ENCODE measurements at places on chromosomes 2 and 18.
A peak's percentile ranks its signal among the peaks of the same experiment; 100 is the strongest.

DNA sequence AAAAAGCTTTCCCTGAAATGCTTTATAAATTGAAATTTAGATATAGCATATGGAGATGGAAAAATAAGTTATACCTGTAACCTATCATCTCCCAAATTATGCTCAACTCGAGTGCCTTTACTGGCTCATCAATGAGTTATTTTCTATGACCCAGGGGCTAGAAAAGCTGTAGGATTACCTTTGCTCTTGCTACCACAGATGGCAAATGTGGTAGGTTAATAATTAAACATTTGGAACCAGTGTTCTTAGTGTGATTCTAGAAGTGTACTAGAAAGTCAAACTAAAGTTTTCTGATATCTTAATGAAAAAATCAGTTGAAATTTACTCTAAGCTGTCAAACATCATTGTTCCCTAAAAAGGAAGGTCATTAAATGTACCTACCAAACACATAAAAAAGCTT, 22.5 kb downstream of the ALS2 start:
- no peak for DNase-seq

DNA sequence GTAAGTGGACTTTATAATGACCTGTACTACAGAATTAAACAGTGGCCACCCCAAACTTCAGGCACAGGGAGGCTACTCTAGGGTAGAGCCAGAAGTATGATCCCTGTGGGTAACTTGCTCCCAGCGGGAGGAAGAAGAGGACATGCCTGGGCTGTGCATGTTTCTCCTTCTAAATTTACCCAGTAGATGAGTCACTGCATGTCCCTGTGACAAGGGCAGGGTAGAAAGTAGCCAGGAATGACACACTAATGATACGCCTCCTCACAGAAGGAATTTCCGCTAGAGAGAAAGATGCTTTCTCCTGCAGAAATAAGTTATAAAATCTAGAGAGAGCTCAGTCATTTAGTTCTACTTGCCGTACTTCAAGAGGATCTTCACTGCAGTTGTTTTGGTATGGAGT, 7.5 kb downstream of the ACYP2 start:
- DNase-seq, result no peak

GRCh38 chr18:58532298-58532697, 96.6 kb downstream of the ALPK2 start:
- no peak for DNase-seq

DNA sequence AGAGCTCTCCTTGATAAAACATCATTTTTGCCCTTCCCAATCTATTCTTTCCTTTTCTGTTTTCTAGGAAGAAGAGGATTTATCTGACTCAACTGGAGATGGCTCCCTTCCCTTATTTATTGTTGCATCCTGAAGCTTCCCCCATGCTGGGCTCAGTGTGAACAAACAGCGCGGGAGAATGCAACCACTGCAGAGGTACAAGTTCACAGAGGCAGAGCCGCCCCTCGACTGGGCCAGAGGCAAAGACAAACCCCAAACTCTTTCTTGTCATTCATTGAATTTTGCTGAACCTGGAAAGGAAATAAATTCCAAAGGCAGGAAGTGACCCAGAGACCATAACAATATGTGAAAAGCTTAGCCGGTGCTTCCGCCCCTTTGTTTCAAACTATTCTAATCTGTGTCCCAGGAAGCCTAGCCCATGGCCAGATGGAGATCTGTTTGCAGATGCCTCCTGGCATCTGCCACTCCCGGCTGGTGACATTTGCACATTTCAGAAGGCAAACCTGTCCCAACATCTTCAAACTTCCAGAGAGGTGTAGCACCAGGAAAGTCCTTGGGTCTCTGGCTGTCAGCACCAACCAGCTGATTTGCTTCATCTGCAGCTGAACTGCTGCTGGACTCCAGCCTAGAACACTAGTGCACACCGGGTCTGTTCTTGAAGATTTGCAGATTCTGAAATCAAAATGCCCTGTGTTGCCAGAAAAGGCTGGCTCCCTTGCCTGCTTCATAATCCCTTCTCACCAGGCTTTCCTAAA, 79.4 kb upstream of the MAP4K3 start:
- DNase-seq, result peak; percentile 52

GRCh38 chr2:96143848-96144480, 1.3 kb downstream of the DUSP2 start:
- peak; percentile 50 for DNase-seq

DNA sequence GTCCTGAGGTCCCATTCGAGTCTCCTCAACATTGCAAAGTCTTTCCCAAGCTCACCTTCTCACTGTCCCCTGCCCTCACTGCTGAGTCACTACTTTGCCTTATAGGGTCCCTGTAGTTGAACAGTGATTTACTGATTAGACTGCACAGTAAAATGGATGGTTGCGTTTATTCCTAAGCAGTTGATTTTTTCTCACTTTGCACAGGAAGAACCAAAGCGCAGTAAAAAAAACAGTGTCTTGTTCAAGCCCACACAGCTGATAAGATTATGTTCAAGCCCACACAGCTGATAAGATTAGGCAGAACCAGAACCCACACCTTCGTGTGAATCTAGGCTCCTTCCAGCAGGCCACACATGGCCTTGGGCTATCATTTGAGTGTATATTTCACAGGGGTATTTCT, 215.3 kb upstream of the COPS8 start:
- DNase-seq, result no peak

GRCh38 chr2:44686561-44686960, 254.9 kb upstream of the SIX3 start:
- no peak for DNase-seq

DNA sequence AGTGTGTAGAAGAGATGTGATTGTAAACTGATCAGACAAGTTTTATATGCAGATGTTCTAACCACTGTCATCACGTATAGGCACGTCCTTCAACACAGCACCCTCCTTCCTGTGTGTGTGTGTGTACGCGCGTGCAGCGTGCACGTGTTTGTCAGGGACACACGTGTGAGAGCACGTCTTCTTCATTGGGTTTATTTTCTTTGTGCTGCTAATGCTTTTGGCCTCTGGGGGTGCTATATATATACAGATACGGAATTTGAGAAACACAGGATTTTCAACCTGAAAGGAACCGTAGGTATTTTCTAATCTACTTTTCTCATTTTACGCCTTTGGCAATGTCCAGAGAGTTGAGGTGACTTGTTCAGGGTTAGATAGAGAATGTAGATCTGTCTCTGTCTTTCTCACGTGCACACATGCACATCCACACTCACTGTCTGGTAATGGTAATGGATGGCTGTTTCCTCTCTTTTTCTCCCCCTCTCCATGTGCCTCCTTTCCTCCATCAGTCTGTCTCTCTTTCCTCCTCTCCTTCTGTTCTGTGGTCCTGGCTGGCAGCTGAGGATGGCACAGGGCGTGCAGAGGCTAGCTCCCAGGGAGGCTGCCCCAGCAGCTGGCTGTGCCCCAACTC, 13.4 kb upstream of the CELF4 start:
- peak; percentile 18 for DNase-seq

DNA sequence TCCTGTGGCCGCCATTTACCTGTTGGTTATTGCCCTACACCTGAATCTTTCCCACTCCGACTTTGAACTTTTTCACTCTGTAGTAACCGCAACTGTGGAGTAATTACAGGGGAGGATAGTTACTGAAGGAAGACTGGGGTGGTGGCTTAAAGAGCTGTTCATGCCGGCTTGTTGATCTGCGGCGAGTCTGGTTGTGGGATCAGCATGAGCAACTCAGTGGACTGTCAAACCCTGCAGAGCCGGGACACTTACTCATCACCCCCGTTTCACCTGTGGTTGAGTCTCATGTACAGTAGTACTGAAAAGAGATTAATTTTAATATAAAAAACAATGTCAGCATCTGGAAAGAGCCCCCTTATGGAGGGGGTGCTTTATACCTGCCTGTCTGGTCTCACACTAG, 2.1 kb downstream of the ASB1 start:
- no peak for DNase-seq

DNA sequence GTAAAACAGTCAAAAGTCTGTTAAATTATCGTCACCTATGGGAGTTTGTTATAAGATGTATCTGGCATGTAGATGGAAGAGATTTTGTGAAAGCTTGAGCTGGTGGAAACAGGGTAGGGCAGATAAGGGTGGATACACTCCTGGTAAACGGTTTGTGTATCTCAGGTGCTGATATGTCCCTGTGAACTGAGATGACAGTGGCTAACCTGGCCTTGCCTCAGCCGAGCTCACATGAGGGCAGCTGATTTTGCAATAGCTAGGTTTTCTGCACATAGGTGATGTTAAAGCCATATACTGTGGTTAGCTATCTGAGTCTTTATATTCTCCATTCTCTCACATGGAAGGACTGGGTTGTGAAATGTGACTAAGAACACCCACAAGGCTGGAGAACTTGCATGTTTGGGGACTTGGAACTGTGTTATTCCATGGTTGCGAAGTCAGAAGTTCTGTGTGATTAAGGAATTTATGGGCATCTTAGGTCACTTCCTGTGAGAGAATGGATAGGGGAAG, 205.1 kb downstream of the TPGS2 start:
- DNase-seq, result no peak

GRCh38 chr2:1840046-1840445, 95.7 kb upstream of the PXDN start:
- no peak for DNase-seq

GRCh38 chr18:78731398-78732032, 248.1 kb upstream of the SALL3 start:
- DNase-seq, result no peak

- no peak for DNase-seq
These were observed 255.9 kb upstream of the SPRED2 start for GRCh38 chr2:65688141-65688886.

DNA sequence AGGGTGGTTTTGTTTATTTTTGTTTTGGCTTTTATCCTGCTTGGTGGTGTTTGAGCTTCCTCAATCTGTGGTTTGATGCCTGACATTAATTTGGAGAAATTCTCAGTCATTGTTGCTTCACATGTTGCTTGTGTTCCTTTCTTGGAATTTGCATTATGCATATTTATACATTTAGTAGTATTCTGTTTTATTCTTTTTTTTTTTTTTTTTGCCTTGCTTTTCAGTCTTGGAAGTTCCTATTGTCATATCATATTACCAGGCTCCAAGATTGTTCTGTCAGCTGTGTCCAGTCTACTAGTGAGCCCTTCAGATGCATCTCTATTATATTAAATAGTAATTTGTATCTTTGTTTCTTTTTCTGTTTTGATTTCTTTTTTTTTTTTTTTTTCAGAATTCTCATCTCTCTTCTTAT, 77.0 kb downstream of the EPC2 start:
- no peak for DNase-seq

DNA sequence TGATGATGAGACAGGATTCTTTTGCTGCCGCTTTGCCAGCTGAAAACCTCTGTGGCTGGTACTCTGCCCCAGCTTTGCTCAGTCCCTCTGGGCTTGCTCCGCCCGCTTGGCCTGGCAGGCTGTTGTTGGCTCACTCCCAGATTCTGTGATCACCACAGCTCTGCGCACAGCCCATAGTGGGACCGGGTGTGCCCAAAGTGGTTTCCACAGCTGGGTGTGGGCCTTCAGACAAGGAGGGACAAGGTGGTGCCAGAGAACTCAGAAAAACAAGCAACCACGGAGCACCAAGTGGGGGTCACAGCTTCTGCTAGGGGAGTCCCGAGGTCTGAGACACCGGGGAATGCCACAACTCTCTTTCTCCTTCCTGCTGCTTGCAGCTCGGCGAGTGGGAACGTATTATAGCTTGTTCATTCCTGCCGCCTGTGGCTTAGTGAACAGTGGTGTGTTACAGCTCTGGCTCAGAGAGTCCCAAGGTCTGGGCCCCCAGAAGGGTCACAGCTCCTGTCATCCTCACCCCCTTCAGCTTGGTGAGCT, 9.2 kb upstream of the KYNU start:
- no peak for DNase-seq

DNA sequence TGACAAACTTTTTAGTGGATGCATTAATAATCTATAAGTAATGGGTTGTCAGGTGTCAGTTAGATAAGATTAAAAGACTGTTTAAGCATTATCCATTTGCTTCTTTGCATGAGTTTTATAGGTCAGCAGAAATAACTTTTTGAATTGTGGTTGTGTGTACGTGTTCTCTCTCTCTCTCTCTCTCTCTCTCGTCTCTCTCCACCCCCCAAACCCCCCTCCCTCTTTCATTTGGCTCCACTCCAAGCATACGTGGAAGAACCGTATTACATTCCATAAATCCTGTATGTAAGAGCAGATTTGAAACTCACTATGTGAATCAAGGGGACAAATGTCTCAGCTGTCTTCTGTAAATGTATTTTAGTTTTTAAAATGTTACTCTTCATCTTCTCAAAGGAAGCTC, 120.2 kb downstream of the MEIS1 start:
- DNase-seq, result no peak

GRCh38 chr2:191950132-191950874, 103.4 kb upstream of the CAVIN2 start:
- no peak for DNase-seq

- DNase-seq, result no peak
These were observed 113.1 kb downstream of the GATA6 start for GRCh38 chr18:22282311-22283115.

DNA sequence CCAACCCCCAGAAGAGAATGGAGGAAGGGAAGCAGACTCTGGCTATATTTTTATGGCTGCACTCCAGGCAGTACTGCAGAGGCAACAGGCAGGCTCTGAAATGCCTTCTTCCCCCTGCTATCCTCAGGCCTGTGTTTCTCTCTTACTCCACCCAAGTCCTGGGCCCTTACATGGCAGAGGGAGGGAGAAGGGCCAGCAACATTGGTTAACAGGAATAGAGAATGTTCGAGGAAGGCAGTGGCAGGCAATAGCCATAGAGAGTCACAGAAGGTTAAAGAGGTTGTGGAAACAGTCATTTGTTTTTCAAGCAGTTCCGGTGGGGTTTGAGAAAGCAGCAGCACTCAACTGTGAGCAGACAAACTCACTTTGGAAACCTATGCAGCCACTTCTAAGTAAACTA, 15.1 kb upstream of the DARS1 start:
- no peak for DNase-seq

GRCh38 chr2:226439337-226439736, 360.3 kb downstream of the IRS1 start:
- DNase-seq, result no peak

GRCh38 chr2:196990788-196991461, 64.4 kb upstream of the PGAP1 start:
- DNase-seq, result no peak

- DNase-seq, result peak; percentile 8
These were observed 558.3 kb upstream of the GCFC2 start for GRCh38 chr2:76268902-76269620.

All from NCI-H2171 (cell line).